CD4-positive, CD25-positive, alpha-beta regulatory T cell (primary cell): ENCODE measurements at places on chromosomes 7 and 10.

DNA sequence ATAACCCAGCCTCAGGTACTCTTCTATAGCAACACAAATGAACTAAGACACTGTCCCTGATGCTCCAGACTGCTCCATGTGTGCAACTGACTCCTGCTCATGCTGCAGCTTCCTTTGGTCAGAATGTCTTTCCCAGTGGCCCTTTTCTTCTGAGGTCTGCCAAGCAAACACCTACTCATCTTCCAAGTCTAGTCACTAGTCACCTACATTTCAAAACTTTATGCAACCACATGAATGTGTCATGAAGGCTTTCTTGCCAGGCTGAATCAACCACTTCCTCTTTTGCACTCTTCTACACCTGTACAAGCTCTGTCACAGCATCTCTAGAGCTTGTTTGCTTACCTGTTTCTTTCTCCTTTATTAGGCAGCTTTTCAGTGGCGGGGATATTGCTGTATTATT is 75.8 kb downstream of the LSMEM1 start:
- DNase-seq: peak; percentile 29

DNA sequence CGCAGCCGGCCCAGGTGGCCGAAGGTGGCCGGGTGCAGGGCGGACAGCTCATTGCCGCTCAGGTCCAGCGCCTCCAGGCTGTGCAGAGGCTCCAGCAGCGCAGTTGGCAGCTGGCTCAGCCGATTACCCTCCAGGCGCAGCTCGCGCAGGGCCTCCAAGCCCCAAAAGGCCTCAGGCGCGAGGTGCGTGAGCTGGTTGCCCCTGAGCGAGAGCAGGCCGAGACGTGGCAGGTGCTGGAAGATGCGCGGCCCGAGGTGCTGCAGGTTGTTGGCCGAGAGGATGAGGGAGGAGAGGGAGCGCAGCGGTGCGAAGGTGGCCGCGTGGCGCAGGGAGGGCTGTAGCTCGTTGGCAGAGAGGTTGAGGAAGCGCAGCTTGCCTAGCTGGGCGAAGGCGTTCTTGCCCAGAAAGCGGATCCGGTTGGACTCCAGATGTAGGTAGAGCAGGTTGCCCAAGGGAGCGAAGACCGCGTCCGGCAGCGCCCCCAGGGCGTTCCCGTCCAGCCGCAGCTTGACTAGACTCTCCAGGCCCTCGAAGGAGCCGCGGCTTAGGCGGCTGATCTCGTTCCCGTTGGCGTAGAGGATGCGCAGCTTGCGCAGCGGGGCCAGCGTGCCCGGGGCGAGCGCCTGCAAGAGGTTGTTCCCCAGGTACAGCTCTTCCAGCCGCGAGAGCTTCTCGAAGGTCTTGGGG is 923 bp downstream of the TRIL start:
- DNase-seq: no peak

- no peak for DNase-seq
Measured at GRCh38 chr10:74394416-74394969, 243.5 kb downstream of the ADK start.

DNA sequence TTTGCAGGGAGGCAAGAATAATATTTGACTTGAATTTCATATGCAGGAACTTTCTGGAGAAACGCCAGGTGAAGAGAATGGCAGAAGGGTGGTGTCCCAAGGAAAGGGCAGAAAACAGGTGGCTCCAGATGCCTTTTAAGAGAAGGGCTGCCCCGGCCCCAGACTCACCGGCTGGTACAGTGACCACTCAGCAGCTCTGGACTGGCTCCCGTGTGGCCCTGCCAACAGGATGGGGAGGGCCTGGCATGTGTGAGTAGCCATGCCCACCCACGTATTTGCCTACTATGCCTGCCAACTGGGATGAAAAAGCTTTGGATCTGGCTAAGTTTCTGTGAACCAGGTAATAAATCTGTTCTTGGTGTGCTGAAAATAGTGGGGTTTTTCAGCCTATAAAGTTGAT is 159.5 kb downstream of the PRKAG2 start:
- no peak for DNase-seq

- no peak for DNase-seq
Measured at GRCh38 chr10:44386546-44387052, 1.7 kb upstream of the CXCL12 start.
